GM23248 (cell line): ENCODE measurements at places on chromosomes 1 and 21. TPM values are rescaled to one million over a fixed set of nuclear protein-coding genes. Genes with fewer than 3 reads are reported as not detected.

CCDC30 gene
- total RNA-seq = 0.13 and 0.65 TPM in 2 replicates

AMY1A gene
- total RNA-seq = not detected in 2 replicates

GABRD gene
- not detected in 2 replicates for total RNA-seq

BARHL2 gene
- total RNA-seq = not detected in 2 replicates

TFF3 gene
- total RNA-seq = not detected in 2 replicates

ZSWIM5 gene
- 0.54 and 1.1 TPM in 2 replicates for total RNA-seq

KRTAP19-1 gene
- total RNA-seq = not detected in 2 replicates

NBPF10 gene
- 2.3 and 3.2 TPM in 2 replicates for total RNA-seq

AQP10 gene
- total RNA-seq = not detected in 2 replicates

HLX gene
- 14.0 and 24.2 TPM in 2 replicates for total RNA-seq

LRRC53 gene
- total RNA-seq = not detected in 2 replicates

TIAM1 gene
- 7.6 and 13.2 TPM in 2 replicates for total RNA-seq

TPTE gene
- total RNA-seq = not detected in 2 replicates

RGS18 gene
- not detected in 2 replicates for total RNA-seq

CATSPERE gene
- total RNA-seq = 1.0 and 1.2 TPM in 2 replicates

ACTA1 gene
- 0.22 TPM in 1 of 2 replicates, not detected in the other for total RNA-seq

ATP6V1G3 gene
- total RNA-seq = not detected in 2 replicates

RGS13 gene
- not detected in 2 replicates for total RNA-seq
